ENCODE measurements at places on chromosomes 2 and 18. TPM values are rescaled to one million over a fixed set of nuclear protein-coding genes. Genes with fewer than 3 reads are reported as not detected.

DNA sequence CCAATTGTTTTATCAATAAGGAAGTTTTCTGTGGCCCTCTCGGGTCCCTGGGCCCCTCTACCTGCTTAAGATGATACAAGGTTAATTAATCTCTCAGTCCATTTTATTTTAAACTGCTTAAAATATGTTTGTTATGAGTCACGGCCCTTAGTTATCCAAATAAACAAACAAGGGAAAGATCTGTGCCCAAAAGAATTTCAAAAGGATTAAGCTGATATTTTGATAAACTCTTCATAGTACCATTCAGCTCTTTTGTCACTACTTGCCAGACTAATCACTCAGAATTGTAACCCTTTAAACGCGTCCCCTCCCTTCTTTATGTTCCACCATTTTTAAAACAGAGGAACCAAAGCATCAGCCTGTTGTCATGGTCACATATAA lies 144.7 kb upstream of the STK17B start:
- no peaks in the 10 kb centered on the region for H3K36me3 ChIP-seq
- no peak for DNase-seq
- no peaks in the 10 kb centered on the region for H3K27me3 ChIP-seq
- no peaks in the 10 kb centered on the region for H3K4me1 ChIP-seq
- no peak overlapping the region for H3K27ac ChIP-seq

DNA sequence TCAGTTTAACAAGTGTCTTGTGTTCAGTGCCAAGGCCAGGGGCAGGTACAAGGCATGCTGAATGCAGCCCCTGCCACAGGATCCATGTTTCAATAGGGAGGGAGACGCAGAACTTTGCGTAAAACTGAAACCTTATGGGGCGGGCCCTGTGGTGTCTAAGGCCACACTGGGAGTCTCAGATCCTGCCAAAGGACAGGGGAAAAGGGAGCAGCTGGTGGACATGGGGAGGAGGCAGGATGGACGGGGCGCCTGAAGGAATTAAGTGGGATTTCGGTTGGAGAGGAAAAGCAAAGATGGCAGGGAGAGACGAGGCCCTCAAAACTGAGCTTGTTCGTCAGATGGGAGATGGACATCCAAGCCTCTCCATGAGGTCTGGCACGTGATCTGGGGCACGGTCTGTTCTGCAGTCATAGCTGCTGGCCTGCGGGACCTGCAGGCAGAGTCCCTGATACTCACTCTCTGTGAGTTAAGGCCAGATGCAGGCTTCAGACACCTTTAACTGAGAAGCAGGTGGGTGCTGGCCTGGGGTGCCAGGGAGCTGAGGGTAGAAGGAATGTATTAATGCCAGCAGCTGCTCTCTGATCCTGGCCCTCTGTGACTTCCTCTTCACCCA lies 48.8 kb downstream of the TCF7L1 start:
- H3K27me3 ChIP-seq = peaks cover 3% of the 10 kb centered on the region
- no peak overlapping the region for H3K4me3 ChIP-seq
- H3K27ac ChIP-seq = no peak overlapping the region
- peak; percentile 31 for DNase-seq

DNA sequence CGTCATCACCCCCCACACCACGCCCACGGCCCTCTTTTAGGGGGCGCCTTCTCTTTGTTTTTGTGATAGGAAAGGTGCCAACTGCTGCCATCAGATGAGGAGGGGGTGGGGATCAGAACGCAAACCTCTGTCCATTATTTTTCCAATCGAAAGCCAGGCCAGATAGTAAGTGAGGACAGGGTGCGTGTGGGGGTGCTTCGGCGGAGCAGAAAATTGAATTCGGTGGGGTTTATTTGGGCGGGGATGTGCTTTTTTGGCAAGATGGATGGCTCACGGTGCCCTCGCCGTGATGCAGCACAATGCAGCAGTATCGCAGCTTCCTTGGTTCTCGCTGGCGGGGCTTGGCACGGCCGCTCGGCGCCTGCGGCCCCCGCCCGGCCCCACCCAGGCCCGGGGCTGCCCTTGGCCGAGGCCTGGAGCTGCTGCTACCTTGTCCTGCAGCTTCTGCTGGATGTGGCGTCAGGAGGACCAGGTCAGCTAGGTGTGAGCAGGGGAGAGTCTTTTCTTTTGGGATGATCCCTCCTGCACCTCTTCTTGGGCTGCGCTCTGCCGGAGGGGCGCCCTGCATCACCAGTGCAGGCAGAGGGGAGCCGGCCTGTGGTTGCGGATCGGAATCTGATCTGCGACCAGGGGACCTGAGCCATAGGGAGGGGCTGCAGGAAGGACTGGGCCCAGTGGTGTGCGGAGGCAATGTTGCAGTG lies 1.3 kb downstream of the SPTBN1 start:
- no peak for DNase-seq
- no peaks in the 10 kb centered on the region for H3K36me3 ChIP-seq
- peak overlapping the region; percentile 68 for H3K4me3 ChIP-seq
- H3K27ac ChIP-seq = no peak overlapping the region
- H3K4me1 ChIP-seq = peaks cover 13% of the 10 kb centered on the region

DNA sequence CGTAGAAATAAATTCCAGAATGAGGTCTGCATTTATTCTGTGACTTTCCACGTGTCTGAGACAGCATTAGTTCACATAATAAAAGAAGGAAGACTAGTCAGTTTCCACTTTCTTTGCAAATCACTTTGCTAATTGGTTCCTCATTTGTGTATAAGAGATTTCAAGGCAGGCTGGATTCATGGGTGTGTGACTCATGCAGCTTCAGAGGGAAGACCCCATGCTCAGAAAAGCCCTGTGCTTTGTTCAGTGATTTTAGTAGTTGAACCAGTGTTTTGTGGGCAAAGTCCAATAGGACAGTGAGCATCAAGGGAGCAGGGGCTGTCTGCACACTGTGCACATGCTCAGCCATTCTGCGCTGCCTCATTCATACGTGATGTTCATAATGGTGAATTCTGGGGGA lies 297.8 kb downstream of the DLGAP1 start:
- H3K27me3 ChIP-seq = no peaks in the 10 kb centered on the region
- H3K4me1 ChIP-seq = no peaks in the 10 kb centered on the region
- no peaks in the 10 kb centered on the region for H3K36me3 ChIP-seq
- H3K4me3 ChIP-seq = no peak overlapping the region
- no peak for DNase-seq

GRCh38 chr2:98778151-98778550 lies 47.2 kb upstream of the MGAT4A start:
- peaks cover under 1% of the 10 kb centered on the region for H3K4me1 ChIP-seq
- H3K27me3 ChIP-seq = no peaks in the 10 kb centered on the region
- H3K36me3 ChIP-seq = peaks cover 16% of the 10 kb centered on the region
- H3K27ac ChIP-seq = no peak overlapping the region
- H3K4me3 ChIP-seq = no peak overlapping the region

GRCh38 chr18:49560624-49561288 lies 1.1 kb upstream of the LIPG start:
- H3K4me3 ChIP-seq = peak overlapping the region; percentile 79
- no peaks in the 10 kb centered on the region for H3K36me3 ChIP-seq
- no peak for DNase-seq
- peaks cover 52% of the 10 kb centered on the region for H3K27me3 ChIP-seq

GRCh38 chr2:38922902-38923301 lies 33.2 kb downstream of the ARHGEF33 start:
- H3K4me1 ChIP-seq = no peaks in the 10 kb centered on the region
- H3K27ac ChIP-seq = no peak overlapping the region
- no peak for DNase-seq
- H3K27me3 ChIP-seq = peaks cover 19% of the 10 kb centered on the region

GRCh38 chr2:101770726-101771125 lies 73.2 kb downstream of the MAP4K4 start:
- H3K4me1 ChIP-seq = peaks cover 82% of the 10 kb centered on the region
- no peaks in the 10 kb centered on the region for H3K36me3 ChIP-seq
- H3K4me3 ChIP-seq = no peak overlapping the region
- H3K27ac ChIP-seq = no peak overlapping the region

DNA sequence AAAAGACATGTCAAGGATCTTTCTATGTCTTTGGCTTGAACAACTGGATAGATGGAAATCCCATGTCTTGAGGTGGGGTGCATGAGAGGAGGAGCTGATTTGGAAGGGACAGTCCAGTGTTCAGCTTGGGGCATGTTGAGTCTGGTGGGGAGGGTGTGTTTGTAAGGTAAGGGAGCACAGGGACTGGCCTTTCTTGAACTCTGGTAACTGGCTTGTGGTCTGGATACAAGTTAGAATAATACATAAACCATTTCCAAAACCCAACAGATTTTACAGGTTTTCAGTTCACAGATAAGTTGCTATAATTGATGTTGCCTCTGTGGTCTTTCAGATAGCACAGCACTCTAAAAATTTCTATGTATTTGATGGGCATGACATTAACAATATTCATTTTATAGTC lies 24.2 kb downstream of the RHBDD1 start:
- H3K27me3 ChIP-seq = no peaks in the 10 kb centered on the region
- no peak overlapping the region for H3K4me3 ChIP-seq
- H3K36me3 ChIP-seq = peaks cover 7% of the 10 kb centered on the region
- no peak overlapping the region for H3K27ac ChIP-seq
- no peak for DNase-seq
- peaks cover 5% of the 10 kb centered on the region for H3K4me1 ChIP-seq

Gene HOXD11
- total RNA-seq = not detected

DNA sequence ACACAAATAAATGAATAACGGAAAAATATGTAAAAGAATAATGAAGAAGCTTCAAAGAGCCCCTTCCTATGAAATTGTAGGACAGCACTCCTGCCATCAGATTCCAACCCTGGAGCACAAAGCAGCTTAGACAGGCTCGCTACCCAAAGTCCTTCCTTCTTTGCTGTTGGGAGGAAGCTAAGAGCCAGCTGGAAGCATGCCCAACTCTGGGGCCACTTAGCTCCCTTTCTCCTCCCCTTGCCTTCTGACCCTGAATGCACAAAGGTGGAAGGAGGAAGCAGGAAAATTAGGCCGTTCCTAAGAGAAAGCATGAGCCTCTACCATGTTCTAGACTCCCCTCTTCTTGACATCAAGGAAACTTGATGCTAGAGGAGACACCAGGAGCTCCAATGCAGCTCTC lies 700.8 kb downstream of the RNF144A start:
- peaks cover 24% of the 10 kb centered on the region for H3K4me1 ChIP-seq
- no peak for DNase-seq
- no peak overlapping the region for H3K4me3 ChIP-seq
- no peaks in the 10 kb centered on the region for H3K27me3 ChIP-seq
- H3K36me3 ChIP-seq = peaks cover 7% of the 10 kb centered on the region

- H3K4me1 ChIP-seq = no peaks in the 10 kb centered on the region
- H3K36me3 ChIP-seq = no peaks in the 10 kb centered on the region
- no peak overlapping the region for H3K27ac ChIP-seq
- no peaks in the 10 kb centered on the region for H3K27me3 ChIP-seq
Observed at GRCh38 chr2:141653184-141653583, 477.6 kb downstream of the LRP1B start.

DNA sequence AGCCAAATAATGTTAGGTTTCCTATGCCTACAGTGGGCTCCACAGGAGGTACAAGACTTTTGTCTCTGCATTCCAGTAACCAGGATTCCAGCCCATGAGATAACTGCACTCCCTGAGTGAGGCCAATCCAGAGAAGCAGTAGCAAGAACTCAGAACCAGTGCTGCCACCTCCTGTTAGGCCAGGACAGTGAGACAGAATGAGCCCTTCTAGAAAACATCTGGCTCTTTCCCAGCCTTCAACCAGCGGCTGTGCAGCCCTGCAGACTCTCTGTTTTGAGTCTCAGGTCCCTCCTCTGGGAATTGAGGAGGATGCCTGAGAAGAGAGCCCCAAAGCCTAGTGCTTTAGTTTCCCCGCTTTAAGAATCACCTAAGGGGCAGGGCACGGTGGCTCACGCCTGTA lies 44.2 kb downstream of the ARID5A start:
- no peak overlapping the region for H3K4me3 ChIP-seq
- no peak for DNase-seq
- no peak overlapping the region for H3K27ac ChIP-seq
- H3K27me3 ChIP-seq = no peaks in the 10 kb centered on the region
- H3K36me3 ChIP-seq = peaks cover 7% of the 10 kb centered on the region

DNA sequence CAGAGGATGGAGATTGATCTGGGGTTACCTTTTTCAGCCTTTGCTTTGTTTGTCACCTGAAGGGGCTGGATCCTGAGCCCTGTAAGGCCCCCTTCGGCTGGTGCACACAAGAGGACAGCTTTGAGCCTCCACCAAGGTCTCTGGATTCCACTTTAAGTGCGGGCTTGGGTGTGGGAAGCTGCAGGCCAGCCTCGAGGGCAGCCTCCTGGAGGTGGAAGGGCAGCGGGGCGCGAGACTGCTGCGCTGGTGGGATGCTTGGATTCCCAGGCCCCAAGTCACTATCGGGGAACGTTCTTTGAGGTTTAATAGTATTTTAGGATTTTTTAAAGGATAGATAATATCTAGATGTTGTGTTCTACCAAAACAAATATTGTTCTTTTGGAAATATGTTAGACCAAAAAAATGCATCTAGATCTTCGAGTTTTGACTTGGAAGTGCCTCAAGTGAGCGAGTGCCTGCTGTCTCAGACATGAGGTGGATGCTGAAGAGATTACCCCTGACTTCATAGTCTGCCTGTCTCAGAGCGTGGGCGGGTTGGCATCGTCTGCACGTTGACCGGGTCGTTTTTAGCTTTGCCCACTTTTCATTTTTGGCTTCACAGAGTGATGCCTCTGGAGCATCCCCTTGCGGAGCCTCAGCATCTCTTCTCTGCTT lies 113.8 kb downstream of the AGAP1 start:
- H3K4me1 ChIP-seq = no peaks in the 10 kb centered on the region
- no peak for DNase-seq
- no peak overlapping the region for H3K27ac ChIP-seq

GRCh38 chr2:106176446-106177099 lies 17.5 kb downstream of the UXS1 start:
- no peaks in the 10 kb centered on the region for H3K36me3 ChIP-seq
- H3K27ac ChIP-seq = no peak overlapping the region
- H3K4me3 ChIP-seq = no peak overlapping the region
- no peak for DNase-seq
- H3K27me3 ChIP-seq = no peaks in the 10 kb centered on the region

Gene MDH1B
- 0.45 TPM for total RNA-seq

- H3K27me3 ChIP-seq = no peaks in the 10 kb centered on the region
- H3K27ac ChIP-seq = no peak overlapping the region
- no peak for DNase-seq
- peaks cover 4% of the 10 kb centered on the region for H3K4me1 ChIP-seq
Observed at GRCh38 chr2:72082887-72083286, 64.8 kb downstream of the CYP26B1 start.

Gene ODC1
- total RNA-seq = 91.5 TPM

- H3K27me3 ChIP-seq = peaks cover 13% of the 10 kb centered on the region
- peak overlapping the region; percentile 72 for H3K4me3 ChIP-seq
- H3K4me1 ChIP-seq = peaks cover 35% of the 10 kb centered on the region
- DNase-seq = no peak
- no peak overlapping the region for H3K27ac ChIP-seq
Observed at GRCh38 chr2:27715318-27716210, 51.9 kb downstream of the SLC4A1AP start.

GRCh38 chr2:195532255-195532627 lies 124.8 kb upstream of the SLC39A10 start:
- peak overlapping the region; percentile 85 for H3K4me3 ChIP-seq
- no peak for DNase-seq
- peaks cover 3% of the 10 kb centered on the region for H3K27me3 ChIP-seq
- H3K27ac ChIP-seq = peak overlapping the region; percentile 98

Gene CAPN13
- total RNA-seq = not detected

- no peak overlapping the region for H3K4me3 ChIP-seq
- DNase-seq = no peak
- no peaks in the 10 kb centered on the region for H3K36me3 ChIP-seq
- no peaks in the 10 kb centered on the region for H3K27me3 ChIP-seq
Observed at GRCh38 chr2:40957508-40957907, 505.6 kb upstream of the SLC8A1 start.

Gene FABP1
- not detected for total RNA-seq

Data from natural killer cell treated with Interleukin-12 subunit alpha and Interleukin-12 subunit beta and Interleukin-15 and Interleukin-18, amount 100 ng/mL, for 72 hours (primary cell).